ENCODE measurements at places on chromosomes 16 and 17.

DNA sequence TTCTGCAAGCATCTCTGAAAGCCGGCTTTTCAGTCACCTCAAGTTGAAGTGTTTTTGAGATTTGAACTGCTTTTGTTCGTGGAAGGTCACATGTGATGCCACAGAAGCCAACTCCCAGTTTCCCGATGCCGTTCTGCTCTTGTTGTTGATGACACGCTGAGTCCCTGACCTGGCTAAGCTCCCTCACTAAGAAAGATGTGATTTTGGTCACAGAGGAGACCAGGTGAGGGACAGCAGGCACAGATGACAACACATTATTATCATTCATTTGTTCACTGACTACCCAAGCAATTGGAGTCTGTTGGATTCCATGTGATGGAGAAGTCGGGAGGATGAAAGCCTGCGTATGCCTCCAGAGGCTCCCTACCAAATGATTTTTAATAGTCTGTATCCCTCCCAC lies 822.4 kb upstream of the RBFOX1 start:
- no peak for DNase-seq

- no peak for DNase-seq
Measured at GRCh38 chr16:58727028-58727781, 6.9 kb downstream of the GOT2 start.

GRCh38 chr16:81175325-81175891 lies 63.1 kb upstream of the BCO1 start:
- no peak for DNase-seq

GRCh38 chr16:761625-762513 lies 1.3 kb downstream of the MSLN start:
- no peak for DNase-seq

GRCh38 chr17:56699186-56699894 lies 105.8 kb downstream of the NOG start:
- peak; percentile 8 for DNase-seq

DNA sequence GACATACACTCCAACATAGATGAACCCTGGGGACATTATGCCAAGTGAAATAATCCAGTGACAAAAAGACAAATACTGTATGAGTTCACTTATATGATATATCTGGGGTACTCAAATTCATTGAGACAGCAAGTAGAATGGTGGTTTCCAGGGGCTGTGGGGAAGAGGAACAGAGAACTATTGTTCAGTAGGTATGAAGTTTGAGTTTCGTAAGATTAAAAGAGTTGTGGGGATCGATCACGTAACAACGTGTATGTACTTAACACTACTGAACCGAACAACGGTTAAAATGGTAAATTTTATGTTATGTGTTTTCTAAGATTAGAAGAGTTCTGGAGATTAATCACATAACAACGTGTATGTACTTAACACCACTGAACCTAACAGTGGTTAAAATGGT lies 100.8 kb downstream of the HS3ST3A1 start:
- DNase-seq: no peak

GRCh38 chr17:78364436-78365281 lies 4.8 kb upstream of the SOCS3 start:
- DNase-seq: no peak

DNA sequence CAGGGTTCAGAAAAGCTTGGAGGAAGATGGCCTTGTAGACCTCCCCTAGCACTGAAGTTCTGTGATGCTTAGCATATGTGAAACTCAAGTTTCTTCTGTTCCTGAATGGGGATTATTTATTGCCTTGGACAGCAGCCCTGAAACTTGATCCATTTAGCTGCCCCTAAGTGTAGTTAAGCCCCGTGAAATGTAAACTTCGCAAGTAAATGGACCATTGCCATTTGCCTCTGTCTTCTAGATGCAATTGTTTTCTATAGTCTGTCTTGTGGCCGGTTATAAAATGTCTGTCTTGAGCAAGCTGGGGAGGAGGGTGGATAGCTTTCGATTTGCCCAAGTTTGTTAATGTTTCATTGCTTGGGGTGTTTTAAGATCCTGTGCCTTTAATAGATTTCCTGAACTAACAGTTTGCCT lies 261.8 kb downstream of the CDH13 start:
- no peak for DNase-seq

- DNase-seq: no peak
Measured at GRCh38 chr17:68623811-68624210, 22.6 kb upstream of the FAM20A start.

DNA sequence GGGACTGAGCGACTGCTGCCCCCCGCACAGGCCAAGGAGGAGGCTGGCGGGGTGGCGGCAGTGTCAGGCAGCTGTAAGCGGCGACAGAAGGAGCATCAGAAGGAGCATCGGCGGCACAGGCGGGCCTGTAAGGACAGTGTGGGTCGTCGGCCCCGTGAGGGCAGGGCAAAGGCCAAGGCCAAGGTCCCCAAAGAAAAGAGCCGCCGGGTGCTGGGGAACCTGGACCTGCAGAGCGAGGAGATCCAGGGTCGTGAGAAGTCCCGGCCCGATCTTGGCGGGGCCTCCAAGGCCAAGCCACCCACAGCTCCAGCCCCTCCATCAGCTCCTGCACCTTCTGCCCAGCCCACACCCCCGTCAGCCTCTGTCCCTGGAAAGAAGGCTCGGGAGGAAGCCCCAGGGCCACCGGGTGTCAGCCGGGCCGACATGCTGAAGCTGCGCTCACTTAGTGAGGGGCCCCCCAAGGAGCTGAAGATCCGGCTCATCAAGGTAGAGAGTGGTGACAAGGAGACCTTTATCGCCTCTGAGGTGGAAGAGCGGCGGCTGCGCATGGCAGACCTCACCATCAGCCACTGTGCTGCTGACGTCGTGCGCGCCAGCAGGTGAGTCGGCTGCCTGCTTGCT lies 5.6 kb upstream of the TMEM88 start:
- no peak for DNase-seq

DNA sequence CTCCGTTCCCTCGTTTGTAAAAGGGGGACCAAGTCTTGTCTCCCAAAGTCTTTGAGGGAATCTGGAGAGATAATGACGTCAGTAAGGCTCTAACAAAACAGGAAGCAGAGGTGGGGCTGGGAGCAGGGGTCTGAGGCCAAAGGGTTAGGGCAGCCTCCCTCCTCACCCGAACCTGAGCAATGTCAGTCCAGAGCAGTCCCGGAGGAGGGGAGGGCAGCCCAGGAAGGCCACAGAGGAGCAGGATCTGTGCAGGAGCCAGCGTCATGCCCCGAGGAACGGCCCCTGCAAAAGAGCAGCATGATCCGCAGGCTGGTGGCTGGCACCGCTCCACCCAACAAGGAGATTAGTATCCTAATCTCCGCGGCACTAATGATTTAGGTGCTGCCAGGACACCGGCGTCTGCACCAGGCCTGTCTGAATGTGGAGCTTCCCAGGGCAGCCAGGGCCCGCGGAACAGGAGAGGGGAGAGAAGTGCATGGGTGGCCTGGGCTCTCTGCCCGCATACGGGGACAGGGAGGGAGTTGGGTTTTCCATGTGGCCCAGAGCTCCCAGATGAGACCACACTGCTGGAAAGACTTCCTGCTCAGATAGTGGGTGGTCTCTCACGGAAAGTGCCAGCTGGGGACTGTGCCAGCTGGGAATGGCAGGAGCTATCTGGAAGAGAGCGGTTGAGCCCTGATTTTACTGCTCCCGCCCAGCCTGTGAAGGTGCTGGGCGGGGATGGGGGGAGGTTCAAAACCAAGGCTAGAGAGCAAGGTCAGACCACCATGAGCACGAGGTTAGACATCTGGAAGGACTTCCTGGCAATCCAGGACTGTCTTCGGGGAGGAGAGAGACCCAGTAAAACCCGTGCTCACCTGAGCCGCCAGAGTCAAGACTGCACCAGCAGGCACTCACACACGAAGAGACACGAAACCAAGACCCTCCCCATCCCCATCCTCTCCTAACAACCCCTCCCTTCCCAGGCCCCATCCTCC lies 11.0 kb upstream of the KRT17 start:
- no peak for DNase-seq

- DNase-seq: no peak
Measured at GRCh38 chr16:69906838-69907401, 44.2 kb upstream of the CLEC18A start.

- DNase-seq: no peak
Measured at GRCh38 chr16:60170196-60170595, 1436.1 kb upstream of the GOT2 start.

- DNase-seq: no peak
Measured at GRCh38 chr17:82370471-82371332, 863 bp upstream of the UTS2R start.

DNA sequence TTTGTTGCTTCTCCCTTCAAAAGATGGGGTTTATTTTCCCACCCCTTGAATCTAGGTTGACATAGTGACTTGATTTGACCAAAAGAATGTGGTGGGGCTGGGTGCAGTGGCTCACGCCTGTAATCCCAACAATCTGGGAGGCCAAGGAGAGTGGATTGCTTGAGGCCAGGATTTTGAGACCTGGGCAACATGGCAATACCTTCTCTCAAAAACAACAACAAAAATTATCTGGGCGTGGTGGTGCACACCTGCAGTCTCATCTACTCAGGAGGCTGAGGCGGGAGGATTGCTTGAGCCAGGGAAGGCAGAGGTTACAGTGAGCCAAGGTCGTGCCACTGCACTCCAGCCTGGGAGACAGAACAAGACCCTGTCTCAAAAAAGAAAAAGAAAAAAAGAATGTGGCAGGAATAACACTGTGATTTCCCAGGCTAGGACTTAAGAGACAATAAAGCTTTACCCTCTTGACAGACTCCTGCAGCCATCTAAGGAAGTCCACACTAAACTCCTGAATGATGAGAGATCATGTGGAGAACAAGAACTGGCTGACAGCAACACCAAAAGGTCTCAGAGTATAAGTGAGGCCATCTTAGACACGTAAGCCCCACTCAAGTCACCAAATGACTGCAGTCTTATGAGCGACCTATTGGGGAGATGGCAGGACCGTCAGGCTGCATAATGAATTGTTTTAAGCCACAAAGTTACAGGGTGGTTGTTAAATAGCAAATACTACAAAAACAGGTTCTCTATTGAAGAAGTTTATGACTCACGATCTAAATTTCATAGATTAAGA lies 37.0 kb downstream of the FBXL20 start:
- DNase-seq: no peak

DNA sequence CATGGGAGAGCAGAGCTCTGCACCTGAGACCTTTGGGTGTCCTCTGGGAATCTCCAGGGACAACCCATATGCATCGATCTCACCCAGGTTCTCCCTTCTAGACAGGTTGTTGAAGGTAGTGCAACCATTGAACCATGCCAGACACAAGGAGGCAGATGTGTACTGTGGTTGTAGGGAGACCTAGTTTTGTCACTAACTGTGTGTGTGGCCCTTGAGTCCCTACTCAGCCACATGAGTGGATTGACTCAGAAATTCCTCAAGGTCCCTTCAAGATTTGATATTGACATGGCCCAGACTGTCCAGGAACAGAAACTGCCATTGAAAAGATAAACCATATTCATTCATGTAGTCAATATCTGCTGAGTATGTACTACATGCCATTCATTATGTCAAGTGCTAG lies 396.4 kb upstream of the CCL2 start:
- no peak for DNase-seq

DNA sequence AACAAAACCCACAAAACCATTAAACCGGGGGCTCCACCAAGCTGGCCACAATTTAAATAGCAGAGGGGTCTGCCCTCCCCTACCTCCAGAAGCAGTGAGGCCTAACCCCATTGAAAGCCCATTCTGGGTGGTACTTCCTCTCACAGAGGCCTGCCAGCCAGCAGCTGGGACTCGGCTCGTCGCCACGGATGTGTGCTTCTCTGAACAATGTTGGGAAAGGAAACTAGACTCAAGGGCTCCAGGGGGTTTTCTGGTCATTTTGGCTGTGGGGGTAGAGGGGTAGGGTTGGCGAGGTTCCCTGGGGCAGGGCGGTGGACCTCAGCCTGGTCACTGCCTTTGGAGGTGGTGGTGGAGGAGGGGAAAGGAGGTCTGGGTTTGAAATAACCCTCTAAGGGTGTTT lies 4.7 kb upstream of the PLCG2 start:
- DNase-seq: no peak

- DNase-seq: no peak
Measured at GRCh38 chr17:75733471-75733870, 12.2 kb downstream of the ITGB4 start.

GRCh38 chr17:79792341-79792871 lies 4.5 kb downstream of the CBX8 start:
- DNase-seq: no peak

DNA sequence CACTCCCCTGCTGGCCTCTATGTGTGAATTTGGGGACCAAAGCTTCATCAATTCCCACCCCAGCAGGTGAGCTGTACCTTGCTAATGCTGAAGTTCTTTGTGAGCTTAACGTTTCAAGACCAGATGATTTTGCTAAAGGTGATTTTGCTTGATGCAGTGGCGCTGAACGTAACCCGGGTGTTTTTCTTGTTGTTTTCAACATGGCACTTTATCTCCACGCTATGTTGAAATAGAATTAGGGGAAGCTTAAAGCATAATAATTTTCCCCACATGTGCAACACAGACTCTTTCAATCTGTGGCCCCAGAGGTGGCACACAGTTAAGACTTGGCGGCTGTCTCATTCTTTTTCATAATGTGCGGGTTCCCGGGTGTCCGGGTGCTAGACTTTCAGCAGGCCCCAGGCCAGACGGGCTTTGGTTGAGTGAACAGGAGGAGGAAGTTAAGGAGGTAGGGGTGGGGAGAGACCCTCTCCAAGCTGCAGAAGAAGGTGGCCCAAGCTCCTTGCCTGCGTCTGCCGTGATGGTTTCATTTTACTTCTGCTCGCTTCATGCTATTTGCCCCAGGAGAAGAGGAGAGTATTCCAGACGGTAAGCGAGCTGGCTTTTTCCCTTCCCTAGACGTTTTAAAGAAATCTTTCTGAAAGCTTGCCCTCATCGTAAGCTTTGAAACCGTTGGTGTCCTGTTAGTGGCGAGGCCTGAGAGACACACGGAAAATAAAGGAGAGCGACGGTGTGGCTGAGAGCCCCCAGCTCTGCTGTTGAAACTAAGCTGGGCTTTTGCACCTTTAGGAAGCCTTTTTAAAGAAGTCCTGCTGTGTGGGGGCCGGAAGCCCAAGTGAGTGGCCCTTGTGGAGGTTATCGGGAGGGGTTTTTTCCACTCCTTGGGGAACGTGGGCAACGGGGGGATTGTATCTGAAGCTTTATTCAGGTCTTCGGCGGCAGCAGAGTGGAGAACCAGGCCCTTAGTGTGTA lies 4.2 kb downstream of the FOXC2 start:
- no peak for DNase-seq

GRCh38 chr16:56191156-56191815 lies at the start of gene GNAO1:
GNAO1 (plus strand) TSS chr16:56191489; CDS start chr16:56192236, 747 bp downstream.
- DNase-seq: no peak

GRCh38 chr17:12985431-12986293 lies 32.2 kb downstream of the ELAC2 start:
- no peak for DNase-seq

- no peak for DNase-seq
Measured at GRCh38 chr16:88941913-88942909, 34.8 kb downstream of the CBFA2T3 start.

Data from brain pericyte (primary cell).